Hematopoietic multipotent progenitor cell treated with erythropoietin and hydrocortisone succinate and interleukin-3 and kit ligand, for 4 days (in vitro differentiated cells): ENCODE measurements at places on chromosomes 4 and X.

DNA sequence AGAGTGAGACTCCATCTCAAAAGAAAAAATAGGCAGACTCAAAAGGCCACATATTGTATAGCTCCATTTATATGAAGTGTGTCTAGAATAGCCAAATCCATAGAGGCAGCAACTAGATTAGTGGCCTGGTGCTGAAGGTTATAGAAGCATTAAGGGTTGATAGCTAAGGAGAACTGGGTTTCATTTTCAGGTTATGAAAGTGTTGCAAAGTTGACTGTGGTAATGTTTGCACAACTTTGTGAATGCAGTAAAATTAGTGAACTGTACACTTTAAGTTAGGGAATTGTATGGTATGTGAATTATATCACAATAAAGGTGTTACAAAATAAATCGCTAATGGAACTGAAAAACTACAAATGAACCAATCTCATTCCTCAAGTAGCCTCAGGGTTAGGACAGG, 28.3 kb downstream of the TXLNG start:
- no peak for DNase-seq

- peak; percentile 18 for DNase-seq
These were observed 1.5 kb upstream of the NR3C2 start for GRCh38 chr4:148443512-148444295.

- DNase-seq = no peak
These were observed 40.7 kb upstream of the MBTPS2 start for GRCh38 chrX:21798677-21799219.

DNA sequence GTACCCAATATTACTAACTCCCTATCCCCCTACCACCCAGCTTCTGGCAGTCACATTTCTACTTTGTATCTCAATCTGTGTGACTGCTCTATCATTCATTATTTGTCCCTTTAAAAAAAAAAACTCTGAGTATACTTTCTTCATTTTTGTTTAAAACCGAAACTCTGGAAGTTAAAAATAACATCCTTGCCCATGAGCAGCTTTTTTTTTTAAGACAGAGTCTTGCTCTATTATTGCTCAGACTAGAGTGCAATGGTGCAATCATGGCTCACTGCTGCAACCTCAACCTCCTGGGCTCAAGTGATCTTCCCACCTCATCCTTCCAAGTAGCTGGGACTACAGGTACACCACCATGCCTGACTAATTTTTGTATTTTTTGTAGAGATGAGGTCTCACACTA, 15.8 kb downstream of the UBE2K start:
- no peak for DNase-seq

GRCh38 chr4:158621729-158622128, 50.0 kb downstream of the C4orf46 start:
- no peak for DNase-seq

DNA sequence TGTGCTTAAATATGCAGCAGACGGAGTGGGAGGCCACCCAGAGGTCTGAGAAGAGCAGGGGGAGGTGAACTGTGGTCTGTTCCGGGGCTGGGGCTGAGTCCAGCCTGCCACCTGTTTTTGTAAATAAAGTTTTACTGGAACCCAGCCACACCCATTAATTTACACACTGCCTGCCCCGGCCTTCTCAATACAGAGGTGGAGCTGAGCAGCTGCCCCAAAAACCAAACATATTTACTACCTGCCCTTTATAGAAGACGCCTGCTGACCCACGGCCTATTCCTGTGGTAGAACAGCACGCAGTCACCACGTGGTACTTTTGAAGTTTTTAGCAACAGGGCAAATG, 45.9 kb downstream of the FGFRL1 start:
- no peak for DNase-seq

- DNase-seq = no peak
These were observed 126.5 kb downstream of the CBR4 start for GRCh38 chr4:168883513-168883912.

GRCh38 chr4:20760053-20760452, 59.8 kb downstream of the PACRGL start:
- DNase-seq = no peak

DNA sequence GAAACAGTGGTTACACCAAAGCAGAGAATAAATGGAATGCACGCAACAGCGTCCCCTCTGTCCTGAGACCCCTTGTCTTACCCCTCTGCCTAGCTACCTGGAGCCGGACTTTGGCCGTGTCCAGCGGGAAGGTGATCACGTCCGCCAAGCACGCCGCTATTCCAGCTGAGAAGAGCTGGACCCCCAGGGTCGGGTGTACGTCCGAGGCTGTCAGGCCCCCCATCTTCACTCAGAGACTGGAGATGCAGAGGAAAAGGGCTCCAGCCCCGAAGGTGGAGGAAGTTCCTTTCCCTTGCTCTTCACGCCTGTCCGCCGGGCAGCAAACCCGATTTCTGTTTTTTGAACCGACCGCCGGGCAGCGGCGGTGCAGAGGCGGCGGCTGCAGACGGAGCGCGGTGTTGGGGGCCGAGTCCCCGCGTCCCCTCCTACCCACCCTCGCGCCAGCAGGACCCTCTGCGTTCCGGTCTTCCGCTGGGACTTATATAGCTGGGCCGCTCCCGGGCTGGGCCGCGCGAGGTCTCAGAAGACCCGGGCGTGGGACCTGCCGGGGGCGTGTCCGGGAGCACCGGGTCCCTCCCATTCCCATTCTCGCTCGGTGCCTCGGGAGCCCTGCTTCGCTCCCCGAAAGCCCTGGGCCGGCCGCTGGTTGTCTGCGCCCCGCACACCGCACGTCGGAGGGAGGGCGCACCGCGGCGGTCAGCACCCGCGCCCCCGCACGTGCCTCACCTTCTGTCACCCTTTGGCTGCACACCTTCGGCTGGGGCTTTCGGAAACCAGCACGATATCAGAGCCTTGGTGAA, at the start of gene UCP1:
TSS of gene UCP1 (minus strand) at position 455 of the 800 bp plus-strand sequence. CDS start at position 223, 232 bp downstream.
- peak; percentile 38 for DNase-seq

DNA sequence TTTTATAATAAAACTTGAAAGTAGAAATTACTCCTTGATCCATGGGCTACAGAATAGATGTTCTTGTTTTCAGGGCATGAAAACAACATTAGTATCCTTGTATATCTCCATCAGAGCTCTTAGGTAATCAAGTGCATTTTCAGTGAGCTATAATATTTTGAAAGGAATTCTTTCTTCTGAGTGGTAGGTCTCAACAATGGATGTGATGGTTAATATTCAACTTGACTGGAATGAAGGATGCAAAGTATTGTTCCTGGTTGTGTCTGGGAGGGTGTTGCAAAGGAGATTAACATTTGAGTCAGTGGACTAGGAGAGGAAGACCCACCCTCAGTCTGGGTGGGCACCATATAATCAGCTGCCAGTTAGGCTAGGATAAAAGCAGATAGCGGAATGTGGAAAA, 100.1 kb downstream of the LCORL start:
- no peak for DNase-seq
